ENCODE measurements at places on chromosomes 6 and 20.

- DNase-seq = no peak
Measured at GRCh38 chr20:31740208-31740607, 1.1 kb downstream of the TPX2 start.

DNA sequence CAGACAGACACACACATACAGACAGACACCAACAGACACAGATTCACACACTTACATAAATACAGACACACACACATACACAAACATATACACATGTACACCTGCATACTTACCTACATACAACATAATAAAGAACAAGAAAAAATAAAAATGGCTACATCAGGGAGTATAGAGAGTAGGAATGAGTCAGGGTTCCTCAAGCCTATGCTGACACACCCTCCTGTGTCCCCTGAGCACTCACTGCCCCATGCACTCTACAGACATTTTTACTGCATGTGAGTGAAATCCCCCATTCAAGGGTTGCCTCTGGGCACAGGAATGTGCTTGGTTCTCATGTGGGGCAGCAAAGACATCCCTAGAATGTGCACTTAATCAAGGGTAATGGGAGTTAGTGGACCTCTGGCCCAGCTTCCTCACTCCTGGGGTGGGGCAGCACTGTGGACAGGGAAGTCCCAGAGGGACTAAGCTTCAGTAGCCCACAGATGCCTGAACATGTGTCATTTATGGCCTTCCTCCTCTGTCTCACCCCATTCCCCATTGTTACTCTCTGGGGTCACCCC, 185.9 kb upstream of the FOXA2 start:
- no peak for DNase-seq

DNA sequence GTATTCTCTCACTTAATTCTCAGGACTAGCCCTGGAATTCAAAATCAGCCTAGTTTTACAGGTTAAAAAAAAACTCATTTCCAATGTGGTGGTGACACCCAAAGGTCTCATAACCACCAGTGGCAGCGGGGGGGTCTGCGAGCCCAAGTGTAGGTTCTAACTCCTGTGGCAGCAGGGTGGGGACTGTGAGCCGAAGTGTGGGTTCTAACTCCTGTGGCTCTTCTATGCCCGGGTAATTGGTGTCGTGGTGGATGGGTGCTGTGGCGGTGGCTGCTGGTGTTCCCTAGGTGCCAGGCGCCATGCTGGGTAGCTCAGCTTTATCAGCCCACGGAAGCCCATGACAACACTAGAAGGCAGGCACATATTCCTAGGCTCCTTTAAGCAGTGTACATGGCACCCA, 4.9 kb upstream of the ANKRD60 start:
- DNase-seq = no peak

- peak; percentile 34 for DNase-seq
Measured at GRCh38 chr20:5557123-5557522, 193.1 kb upstream of the SHLD1 start.

GRCh38 chr6:159836718-159837490, 36.8 kb downstream of the PNLDC1 start:
- DNase-seq = no peak

DNA sequence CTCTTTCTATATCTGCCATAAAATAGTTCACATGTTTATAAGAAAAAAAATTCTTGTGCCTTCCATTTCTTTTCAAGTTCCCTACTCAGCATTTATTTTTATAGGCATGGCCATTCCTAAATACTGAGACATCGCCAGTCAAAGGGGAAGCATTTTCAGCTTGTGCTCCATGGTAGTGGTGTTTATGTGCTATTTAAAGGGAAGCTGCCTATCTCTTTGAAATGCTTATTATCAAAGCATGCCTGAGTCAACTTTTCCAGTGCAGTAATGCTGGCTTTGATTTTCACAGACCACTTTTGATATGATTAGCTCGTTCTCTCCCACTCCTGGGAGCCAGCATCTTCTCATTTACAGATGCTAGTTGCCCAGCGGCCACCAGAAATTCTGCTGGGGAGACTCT, 124.1 kb upstream of the RIN2 start:
- no peak for DNase-seq

DNA sequence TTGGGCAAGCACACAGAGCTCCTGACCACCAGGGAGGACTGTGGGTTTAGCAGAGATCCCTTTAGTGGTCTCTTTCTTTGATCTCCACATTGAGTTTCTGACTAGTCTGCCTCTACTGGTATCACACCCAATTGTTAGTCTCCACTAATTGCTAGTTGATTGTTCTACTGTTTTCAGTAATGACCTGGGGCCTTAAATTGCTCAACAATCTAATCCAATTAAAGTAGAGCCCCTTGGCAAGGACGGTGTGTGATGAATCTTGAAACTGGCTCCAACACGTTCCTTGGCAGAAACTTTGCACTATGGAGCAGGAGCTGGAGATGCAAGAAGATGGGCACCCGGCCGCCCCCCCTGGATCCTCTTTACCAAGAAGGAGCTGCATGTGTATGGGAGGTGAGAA, 12.3 kb downstream of the FAM50B start:
- DNase-seq = no peak
